ENCODE measurements at places on chromosomes 6 and 20.

- no peak for DNase-seq
Measured at GRCh38 chr6:154479351-154479769, 31.1 kb downstream of the CNKSR3 start.

DNA sequence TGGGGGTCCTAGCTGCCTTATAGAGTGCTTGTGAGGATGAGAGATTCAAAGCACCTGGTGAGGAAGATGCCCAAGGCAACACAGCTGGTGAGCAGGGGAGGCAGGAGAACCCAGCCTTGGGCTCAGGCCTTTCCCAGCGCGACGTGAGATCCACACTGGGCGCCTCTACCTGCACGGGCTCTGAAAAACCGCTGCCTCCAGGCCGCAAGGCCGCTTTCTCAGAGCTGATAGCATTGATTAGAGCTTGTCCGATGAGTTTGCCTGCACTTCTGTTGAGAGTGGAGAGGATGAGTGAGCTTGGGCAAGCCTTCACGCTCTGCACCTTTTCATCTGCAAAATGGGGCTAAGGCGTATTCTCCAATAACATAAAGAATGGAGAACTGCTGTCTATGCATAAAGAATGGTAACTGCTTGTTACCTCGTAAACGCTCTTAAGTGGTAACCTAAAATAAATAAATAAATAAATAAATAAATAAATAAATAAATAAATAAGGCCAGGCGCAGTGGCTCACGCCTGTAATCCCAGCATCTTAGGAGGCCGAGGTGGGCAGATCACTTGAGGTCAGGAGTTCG lies 916 bp downstream of the PABPC1L start:
- no peak for DNase-seq

DNA sequence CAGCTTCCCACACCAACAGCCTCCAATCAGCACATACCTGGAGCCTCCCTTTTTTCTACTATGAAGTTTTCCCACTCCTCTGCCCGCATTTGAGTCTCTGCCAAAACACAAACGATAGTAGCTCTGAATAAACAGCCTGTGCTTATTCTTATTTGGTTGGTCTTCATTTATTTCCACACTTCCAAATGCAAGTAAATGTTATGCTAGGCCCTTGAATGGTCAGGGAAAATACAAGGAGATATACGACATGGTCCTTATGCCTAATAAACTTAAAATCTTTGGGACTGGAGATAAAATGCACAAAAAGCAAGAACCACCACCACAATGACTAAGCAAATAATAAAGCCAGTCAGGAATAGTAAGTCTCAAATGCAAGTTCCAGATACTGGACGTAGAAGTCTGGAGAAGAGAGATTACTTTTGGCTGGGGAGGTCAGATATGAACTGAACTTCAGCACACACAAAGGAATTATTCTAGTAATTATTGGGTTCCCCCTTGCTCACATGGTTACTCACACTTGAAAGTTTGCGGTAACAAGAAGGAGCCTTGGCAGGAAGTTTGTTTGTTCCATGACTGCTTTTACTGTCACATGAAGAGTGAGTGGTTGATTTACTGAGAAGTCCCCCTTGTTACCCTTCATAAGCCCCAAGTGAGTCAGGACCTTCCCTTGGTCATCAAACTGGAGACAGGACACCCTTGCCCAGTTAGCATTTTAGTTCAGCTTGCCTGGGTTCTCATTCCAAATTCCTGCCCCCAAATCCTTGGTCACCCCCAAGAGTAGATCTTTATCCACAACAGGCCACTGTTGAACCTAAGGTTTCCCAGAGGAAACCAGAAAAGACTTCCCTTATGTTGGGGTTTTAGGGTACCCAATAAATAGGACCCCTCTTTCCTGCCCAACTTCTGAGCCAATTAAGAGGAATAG lies 511.2 kb upstream of the JARID2 start:
- no peak for DNase-seq

DNA sequence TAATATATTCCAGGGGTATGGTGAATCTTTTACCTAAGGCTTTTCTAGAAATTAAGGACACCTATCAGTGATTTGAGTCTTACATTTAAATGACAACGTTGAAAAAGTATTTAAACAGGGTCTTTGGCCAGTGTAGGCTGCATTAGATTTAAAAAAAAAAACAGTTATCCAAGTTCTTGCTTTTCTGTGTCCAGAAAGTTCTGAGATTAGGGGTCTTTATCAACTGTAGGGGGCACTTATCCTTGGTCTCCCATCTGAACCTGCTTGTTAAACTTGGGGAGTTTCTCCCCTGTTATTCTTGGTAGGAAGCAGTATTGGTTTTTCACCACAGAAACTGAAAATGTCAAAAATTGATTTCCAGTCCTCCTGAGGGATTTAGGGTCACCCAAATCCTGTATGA lies 155.9 kb upstream of the ZNF217 start:
- no peak for DNase-seq

DNA sequence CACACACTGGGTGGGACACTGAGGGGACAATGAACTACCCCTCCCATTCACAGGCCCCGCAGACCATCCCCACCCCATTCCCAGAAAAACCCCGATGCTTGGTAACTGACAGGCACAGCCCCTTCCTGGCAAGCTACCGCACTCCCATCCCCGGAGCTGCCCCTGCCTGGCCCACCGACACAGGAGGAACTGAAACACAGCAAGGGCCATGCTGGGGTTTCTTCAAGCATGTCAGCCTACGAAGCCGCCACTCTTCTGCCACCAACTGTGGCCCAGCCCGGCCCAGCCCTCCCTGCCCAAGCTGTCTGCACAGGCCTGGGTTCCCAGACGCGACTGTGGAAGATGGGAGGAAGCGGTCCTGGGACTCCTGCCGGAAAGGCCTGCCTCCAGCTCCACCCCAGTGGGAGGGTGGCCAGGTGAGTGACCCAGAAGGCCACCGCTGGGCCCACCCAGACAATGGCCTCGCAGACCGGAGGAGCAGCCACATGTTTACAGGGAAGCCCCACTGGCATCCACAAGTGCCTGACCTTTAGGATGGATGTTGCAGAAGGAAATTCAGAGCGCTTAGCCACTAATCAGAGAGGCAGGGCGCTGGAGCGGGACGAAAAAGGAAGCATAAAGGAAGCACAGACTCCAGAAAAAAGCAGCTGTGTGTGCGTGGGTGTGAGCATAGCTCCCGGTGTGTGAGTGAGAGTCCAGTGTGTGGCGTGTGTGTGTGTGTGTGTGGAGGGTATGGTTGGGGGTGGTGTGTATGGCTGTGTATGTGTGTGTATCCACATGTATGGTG lies 91.6 kb downstream of the PRND start:
- no peak for DNase-seq

DNA sequence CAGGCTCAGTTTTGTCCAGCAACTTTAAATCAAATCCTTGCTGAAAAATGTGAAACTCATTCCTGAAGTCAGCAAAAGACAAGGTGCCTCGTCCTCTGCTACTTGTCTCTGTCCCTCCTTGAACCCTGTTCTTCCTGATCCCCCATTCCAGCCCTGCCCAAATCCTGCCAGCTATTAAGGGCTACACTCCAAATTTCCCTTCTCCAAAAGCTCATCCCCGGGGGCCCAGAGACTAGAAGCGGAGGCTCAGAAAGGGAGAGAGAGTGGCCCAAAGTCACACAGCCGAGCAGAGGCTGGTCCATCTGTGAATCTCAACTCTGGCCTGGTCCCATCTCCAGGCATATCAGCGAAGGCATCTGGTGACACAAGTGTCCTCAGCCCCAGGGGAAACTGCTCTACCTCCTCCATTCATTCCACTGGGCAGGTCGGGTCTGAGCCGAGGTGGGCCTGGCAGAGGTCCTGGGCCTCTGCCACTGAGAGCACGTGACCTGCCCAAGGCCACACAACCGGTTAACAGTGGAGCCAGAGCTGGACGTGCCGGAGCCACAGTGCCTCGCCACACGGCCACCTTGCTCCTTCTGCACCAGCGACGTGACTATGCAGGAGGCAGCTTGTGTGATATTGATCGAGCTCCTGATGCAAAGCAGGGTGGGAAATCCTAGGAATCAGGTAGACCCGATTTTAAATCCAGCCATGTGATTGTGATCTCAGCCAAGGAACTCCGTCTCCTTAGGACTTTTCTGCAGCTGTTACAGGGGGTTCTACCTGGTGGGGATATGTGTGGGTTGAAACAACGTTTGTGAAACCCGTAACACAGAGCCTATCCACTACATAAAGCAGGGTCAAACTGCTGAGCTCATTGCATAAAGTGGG lies 28.6 kb downstream of the NOL4L start:
- no peak for DNase-seq

- no peak for DNase-seq
Measured at GRCh38 chr6:130771741-130772140, 55.5 kb upstream of the SMLR1 start.

DNA sequence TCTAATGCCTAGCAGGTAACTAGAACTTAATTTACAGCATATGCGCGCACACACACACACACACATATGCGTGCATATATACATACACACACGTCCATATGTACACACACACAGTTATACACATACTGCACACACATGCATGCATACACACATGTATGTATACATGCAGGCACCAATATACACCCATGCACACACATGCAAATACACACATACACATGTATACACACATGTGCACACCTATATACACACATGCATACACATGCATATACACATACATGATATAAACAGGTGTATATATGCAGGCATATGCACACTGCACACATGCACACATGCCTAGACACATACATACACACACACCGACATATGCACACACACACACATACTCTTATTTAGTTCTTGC lies 1.9 kb downstream of the CCR6 start:
- DNase-seq = no peak

- DNase-seq = no peak
Measured at GRCh38 chr6:125296471-125296870, 5.3 kb downstream of the HDDC2 start.

- DNase-seq = no peak
Measured at GRCh38 chr6:45075246-45075645, 252.9 kb upstream of the RUNX2 start.

DNA sequence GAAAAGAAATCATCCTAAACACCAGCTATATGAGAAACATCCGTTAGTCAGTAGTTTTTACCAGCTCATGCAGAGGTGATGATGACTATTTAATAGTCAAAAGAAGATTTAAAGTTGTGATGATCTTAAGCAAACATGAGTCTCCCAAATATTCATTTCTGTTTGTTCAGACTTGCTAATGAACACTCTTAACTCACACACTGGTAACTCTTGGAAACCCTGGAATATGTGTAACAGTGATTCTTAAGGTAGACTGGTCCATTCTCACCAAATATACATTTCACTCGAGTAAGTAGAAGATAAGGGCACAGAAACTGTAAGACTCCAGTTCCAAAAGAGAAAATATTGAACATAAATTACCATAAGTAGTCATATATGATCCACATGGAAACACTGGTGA lies 29.1 kb downstream of the RSPO3 start:
- DNase-seq = no peak

DNA sequence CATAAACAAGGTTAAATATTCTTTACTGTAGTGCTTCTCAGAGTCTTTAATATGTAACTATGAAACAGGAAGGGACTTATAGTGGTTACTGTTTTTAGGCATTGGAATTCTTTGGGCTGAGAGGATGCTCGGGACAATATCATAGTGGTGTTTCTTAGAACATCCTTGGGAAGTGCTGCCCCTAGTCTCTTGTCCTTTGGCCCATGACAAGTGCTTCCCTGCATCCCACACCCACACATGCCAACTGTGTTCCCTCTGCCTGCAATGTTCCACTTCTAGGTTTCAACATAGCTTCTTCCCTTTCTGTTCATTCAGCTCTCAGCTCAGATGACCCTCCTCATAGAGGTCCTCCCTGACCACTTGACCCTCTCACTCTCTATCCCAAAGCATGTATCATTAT lies 37.6 kb downstream of the CFAP61 start:
- DNase-seq = no peak

DNA sequence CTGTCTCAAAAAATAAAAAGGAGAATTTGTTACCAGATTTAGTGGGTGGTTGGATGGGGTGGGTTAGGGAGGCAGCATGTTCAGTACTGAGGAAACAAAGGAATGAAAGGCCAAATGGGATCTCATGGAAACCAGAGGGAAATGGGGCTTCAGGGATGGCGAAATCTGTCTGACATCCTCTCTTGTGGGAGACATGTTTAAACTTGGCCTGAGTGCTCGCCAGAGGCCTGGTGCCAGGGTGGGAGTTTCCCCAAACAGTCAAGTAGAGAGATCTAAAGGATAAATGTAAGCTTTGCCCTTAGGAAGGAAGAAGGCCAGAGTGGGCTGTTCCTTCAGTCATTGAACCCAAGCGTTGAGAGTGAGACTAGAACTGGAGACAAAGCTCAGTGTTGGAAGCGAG lies 61.9 kb upstream of the AKIRIN2 start:
- no peak for DNase-seq

- no peak for DNase-seq
Measured at GRCh38 chr20:57680131-57680716, 29.6 kb downstream of the PMEPA1 start.

DNA sequence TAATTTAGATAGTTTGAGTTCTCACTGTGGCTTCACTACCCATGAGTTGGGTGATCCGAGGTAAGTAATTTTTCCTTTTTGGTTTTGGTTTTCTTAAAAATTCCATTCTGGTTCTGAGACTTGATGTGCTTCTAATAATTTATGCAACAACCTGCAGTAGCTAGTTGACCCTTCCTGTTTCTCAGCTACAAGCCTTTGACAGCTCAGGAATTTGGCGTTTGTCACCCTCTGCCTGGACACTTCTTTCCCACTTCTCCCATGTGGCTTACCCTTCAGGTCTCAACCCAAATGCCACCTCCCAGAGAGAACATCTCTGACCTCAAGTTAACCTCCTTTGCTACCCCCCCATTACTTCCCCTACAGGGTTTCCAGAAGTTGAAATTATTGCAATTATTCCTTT lies 49.7 kb upstream of the TSHZ2 start:
- no peak for DNase-seq

DNA sequence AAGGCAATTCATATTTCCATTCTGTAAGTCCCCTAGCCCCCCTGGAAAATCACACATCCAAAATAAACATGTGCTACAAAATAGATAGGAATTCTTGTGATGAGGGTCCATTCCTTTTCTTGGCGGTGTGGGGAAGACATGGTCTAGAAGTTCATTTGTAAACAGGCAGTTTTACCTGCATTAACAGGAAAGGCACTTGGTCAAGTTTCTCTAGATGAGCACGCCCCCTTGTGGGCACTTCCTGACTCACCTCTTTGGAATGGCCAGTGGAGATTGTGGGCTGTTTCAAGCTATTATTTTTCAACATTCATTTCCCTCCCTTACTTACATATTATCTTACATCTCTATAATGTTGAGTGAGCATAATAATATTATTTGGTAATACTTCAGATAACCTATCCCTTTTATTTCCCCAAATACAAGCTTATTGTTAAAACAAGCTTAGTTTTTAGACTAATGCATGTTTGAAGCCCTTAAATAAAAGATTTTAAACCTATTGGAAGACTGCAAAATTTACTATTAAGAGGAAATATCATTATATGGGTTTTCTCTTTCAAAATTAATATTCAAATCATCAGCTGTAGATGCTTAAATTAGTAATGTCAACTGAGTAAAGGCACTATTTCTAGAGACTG lies 92.1 kb downstream of the TASP1 start:
- DNase-seq = peak; percentile 92

GRCh38 chr20:32908334-32909292 lies 49.9 kb downstream of the EFCAB8 start:
- peak; percentile 33 for DNase-seq
